ENCODE measurements at places on chromosomes 13 and 19. TPM values are rescaled to one million over a fixed set of nuclear protein-coding genes. Genes with fewer than 3 reads are reported as not detected.

The RNF17 gene
- total RNA-seq = not detected

The SGCG gene
- total RNA-seq = 4.3 TPM

The RB1 gene
- 28.2 TPM for total RNA-seq

The SIAH3 gene
- total RNA-seq = 0.08 TPM

The OR7D2 gene
- under 0.01 TPM for total RNA-seq

The PTH2 gene
- total RNA-seq = not detected

The ZNF780A gene
- 5.9 TPM for total RNA-seq

The GPR18 gene
- total RNA-seq = not detected

The EFNA2 gene
- total RNA-seq = not detected

The CGB2 gene
- not detected for total RNA-seq

The ATP7B gene
- total RNA-seq = 3.1 TPM

The ZNF586 gene
- total RNA-seq = 5.7 TPM

The CCNA1 gene
- total RNA-seq = 2.3 TPM

The ATP1A3 gene
- total RNA-seq = 0.13 TPM

The APOC4 gene
- not detected for total RNA-seq

The CEACAM4 gene
- not detected for total RNA-seq

The KIR3DL2 gene
- total RNA-seq = not detected

The MAP4K1 gene
- not detected for total RNA-seq
